SK-N-MC (cell line): ENCODE measurements at places on chromosomes 16 and 17.

GRCh38 chr17:39769974-39770587, 32.3 kb downstream of the GRB7 start:
- no peak for DNase-seq

GRCh38 chr16:16868727-16869126, 489.8 kb downstream of the NPIPA7 start:
- DNase-seq: no peak

DNA sequence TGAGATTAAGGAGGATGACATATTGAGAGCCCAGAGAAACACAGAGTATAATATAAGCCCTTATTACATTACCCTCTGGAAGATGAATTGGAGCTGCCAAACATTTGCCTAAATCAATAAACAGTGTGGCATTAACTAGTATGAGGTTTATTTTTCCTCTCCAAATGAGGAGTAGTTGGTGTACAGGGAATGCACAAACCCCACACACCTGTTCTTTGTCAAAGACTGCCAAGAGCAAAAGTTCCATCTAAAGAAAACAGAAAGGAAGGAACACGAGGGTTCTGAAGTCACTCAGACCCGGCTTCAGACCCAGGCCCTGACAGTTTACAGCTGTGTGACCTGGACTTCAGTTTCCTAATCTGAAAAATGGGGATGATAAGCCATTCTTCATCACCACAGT, 138.1 kb downstream of the SHISA9 start:
- no peak for DNase-seq

DNA sequence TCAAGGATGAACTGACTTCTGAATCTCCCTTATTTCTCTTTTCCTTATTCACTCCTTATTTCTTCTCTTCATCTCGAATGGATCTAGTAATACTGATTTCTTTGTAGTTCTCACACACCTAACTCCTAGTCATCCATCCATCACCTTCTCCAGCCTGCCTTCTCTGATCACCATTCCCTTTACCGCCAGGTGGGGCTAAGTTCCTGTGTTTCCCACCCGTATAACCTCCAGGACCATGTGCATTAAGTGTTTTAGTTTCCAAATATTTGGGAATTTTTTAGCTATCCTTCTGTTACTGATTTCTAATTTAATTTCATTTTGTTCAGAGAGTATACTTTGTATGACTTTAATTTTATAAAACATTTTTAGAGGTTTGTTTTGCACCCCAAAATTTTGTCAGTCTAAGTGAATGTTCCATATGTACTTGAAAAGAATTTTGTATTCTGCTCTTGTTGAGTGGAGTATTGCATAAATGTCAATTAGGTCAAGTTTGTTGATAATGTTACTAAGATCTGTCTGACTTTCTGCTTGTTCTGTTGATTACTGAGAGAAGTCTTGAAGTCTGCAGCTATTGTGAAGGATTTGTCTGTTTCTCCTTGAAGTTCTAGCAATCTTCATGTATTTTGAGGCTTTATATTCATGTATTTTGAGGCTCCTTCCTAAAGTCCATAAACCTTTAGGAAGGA, 8.8 kb downstream of the BPTF start:
- DNase-seq: no peak

DNA sequence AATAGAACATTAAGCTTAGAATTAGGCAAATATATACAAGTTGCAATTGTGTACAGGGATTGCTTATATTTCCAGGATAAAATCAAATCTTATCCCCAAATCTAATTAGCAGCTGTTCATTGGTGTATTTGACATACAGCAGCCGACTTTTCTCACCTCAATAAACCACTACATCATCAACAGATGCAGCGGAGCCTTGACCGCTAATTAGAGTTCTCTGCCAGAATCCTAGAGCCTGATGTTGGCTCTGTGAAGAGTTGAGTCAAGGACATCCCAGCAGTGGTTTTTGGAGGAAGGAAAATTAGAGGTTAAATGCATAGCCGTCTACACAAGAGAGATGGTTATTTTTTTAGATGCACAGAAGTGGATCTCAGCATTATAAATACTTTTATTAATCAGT, 221.9 kb upstream of the CACNG5 start:
- no peak for DNase-seq

- DNase-seq: no peak
These were observed 34.4 kb upstream of the USP7 start for GRCh38 chr16:8998108-8998507.

- no peak for DNase-seq
These were observed 123.7 kb downstream of the ABCC1 start for GRCh38 chr16:16073001-16073545.

DNA sequence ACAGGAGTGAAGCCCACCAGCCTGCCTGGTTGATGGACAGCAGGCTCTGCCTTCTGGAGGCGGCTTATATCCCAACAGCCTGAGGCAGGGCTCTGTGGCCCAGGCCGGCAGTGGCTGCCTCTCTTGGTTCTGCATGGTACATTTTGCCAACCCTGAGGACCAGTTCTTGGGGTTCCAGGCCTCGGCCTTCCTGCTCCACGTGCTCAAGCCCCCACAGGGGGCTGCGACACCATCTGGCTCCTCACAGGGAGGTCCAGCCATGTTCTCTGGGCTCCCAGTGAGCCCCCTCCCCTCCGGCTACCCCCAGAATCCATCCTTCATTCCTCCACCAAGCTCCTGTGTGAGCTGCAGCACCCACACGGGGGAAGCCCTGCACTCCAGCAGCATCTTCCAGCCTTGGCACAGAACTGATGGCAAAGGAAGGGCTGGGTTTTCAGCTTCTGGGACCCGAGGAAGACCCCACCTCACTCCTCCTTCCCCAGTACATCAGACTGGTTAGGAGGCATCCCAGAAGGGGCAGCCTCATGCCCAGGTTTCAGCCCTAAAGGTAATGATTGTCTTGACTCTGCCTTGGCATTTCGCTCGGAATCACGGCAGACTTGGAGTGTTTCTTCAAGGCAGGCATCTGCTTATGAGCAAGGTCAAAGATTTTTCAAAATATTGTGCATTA, 231.2 kb downstream of the CPPED1 start:
- no peak for DNase-seq

GRCh38 chr16:7330709-7331108, 1.9 kb upstream of the RBFOX1 start:
- DNase-seq: no peak
